ENCODE measurements at places on chromosomes 4 and X. TPM values are rescaled to one million over a fixed set of nuclear protein-coding genes. Genes with fewer than 3 reads are reported as not detected.

SCD5 gene
- 1.9 TPM for total RNA-seq

PPEF2 gene
- total RNA-seq, result not detected

- DNase-seq, result no peak
Observed at GRCh38 chrX:119427024-119427794, 28.1 kb downstream of the SLC25A43 start.

DNA sequence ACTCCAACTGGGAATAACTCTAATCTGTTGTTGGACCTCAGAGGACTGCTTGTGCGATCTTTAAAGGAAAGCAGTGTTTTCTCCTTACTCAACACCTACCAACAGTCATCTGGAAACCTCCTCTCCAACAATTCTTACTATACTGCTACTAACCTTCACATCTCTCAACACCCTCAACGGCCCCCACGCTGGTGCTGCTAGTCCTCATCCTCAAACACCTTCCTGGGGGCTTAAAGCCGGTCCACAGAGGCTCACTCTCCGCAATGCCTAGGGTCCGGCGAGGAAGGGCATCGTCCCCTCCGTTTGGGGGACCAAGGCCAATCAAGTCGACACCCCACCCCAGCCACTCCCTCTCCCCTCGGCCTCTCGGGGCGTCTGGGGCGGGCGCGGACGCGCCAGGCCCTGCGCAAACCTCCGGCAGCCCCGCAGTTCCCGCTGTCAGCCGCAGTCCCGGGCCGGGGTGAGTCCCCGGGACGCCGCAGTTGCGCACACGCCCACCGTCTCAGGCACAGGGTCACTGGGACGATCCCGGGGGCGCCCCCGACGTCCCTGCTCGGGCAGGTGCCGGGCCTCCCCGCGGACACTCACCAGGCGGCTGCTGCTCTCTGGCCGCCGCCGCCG lies 418 bp downstream of the TAB3 start:
- DNase-seq, result peak; percentile 79

- no peak for DNase-seq
Observed at GRCh38 chrX:121782976-121783375, 735.6 kb downstream of the GLUD2 start.

CXCL8 gene
- not detected for total RNA-seq

GRCh38 chrX:110563282-110563681 lies 204.6 kb downstream of the RTL9 start:
- DNase-seq, result no peak

RHOXF1 gene
- not detected for total RNA-seq

GRCh38 chr4:47741200-47741599 lies 96.7 kb downstream of the CORIN start:
- DNase-seq, result no peak

DNA sequence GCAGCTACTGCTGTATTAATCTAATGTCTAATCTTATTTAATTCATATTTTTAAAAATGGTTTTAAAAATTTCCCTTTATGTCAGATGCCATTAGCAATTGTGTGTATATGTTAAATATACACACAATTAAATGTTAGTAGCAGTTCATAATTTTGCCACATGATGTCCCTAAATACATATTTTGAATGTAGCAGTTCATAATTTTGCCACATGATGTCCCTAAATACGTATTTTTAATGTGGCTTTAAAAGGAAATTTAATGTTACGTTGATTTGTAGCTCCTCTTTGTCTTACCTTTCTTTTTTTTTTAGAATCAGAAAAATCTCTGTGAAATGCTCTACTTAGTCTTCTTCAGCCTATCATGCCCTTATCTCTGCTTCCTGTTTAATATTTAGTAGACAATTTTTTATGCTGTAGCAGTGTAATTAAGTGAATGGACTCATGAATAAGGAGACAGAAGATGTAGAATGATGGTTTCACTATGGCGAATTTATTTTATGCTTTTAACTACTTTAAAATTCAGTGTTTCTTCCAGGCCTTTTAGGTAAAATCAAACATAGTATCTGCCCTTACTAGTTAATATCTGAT lies 26.1 kb downstream of the RBM46 start:
- no peak for DNase-seq

DNA sequence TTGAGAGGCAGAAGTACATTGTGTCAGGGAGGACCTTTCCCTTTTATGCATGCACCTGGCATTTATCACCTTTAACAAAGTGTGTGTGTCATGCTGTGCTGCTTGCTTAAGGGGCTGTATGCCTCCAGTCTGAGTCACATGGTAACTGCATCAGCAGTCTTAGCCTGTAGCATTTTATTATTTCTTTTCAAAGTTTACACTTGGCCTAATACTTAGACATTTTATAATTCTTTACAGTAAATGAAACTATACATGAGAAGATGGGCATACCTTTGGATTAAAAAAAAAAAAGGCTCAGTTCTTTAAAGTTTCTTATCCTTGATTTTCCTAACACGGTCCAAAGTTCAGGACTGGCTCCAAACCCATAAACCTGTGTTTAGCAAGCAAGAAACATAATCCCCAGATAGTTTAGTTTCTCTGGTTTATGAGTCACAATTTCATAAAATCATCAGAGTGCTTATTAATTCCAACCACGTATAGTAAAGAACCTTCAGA lies 14.6 kb downstream of the NPNT start:
- no peak for DNase-seq

- DNase-seq, result no peak
Observed at GRCh38 chr4:39846120-39846519, 131.6 kb downstream of the PDS5A start.

DNA sequence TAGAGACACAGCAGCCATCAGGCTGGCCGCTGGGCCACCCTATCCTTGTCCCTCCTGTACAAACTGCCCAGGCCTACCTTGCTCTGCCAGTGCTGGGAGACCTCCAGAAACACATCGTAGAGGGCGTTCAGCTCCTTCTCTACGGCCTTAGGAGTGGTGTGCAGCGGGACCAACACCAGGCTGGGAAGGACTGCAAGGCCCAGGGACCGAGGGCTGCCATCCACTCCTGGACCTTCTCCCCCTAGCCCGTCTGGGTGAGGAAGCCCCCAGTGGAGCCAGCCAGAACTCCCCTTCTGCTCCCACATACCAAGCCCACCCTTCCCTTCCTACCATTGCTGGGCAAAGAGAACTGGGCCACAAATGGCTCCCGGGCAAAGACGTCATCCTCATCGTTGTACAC lies 5.0 kb downstream of the RPL10 start:
- DNase-seq, result no peak

DNA sequence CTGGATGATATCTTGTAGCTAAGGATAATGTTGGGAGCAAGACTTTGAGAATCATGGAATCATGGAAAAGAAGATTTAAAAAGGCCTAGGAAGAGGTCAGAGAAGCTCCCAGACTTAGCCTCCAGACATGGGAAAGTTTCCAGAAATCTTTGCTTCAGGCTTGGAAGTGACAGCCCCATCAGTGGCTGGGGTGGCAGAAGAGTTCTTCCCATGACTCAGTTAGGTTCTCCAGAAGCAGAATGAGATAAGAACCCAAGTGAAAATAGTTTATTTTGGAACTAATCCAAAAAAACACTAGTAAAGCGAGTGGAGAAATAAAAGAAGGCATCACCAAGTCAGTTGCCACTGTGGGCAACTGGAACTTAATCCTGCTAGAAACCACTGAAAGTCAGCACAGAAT lies 506.9 kb downstream of the MID1IP1 start:
- no peak for DNase-seq

GRCh38 chr4:78293821-78294301 lies 236.7 kb downstream of the FRAS1 start:
- DNase-seq, result no peak

- no peak for DNase-seq
Observed at GRCh38 chr4:60128888-60129287, 1071.2 kb upstream of the ADGRL3 start.

ASB12 gene
- total RNA-seq, result not detected

GRCh38 chr4:174613979-174614378 lies 91.7 kb upstream of the HPGD start:
- no peak for DNase-seq

GRID2 gene
- not detected for total RNA-seq

GRCh38 chr4:161929956-161930355 lies 233.8 kb downstream of the FSTL5 start:
- no peak for DNase-seq

- no peak for DNase-seq
Observed at GRCh38 chr4:119093042-119093827, 42.4 kb upstream of the MYOZ2 start.

GRCh38 chr4:76213415-76214176 lies at the start of gene SCARB2:
SCARB2 (minus strand) TSS chr4:76213824; CDS start chr4:76213543, 281 bp downstream.
- DNase-seq, result peak; percentile 89

DNA sequence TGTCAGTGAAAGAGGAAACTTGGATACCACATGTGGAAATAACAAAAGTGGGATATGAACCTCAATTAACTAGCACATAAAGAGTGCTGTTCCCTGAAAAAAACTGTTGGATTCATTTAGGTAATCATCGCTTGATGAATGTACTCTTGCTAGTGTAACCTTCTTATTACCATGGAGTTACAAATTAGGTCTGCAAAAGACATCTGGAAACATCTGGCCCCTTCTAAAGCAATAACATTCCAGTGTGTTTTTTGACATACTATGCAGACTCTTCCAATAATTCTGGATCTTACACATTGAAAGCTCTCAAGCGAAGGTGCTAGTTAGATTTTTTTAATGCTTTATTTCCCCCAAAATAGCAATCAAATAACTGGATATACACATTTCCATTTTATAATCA lies 134.6 kb downstream of the ATP10D start:
- DNase-seq, result no peak

DNA sequence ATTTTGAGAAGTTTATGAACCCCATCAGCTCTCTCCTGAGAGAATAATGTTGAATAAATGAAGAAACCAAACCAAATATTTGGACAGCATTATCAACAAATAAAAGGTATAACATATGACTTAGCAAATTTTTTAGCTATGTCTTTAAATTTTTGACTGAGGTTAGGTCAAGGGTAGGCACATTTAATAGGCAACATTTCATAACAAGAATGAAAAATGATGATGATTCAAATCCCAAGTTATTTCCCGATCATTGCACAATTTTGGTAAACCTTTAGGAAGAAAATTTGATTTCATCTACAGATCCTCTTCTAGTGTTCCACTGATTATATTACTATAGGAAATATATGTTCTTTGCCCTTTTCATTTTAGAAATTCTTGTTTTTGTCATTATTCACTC lies 123.7 kb upstream of the TLR3 start:
- no peak for DNase-seq

SSX1 gene
- not detected for total RNA-seq

GRCh38 chrX:125205918-125206665 lies 113.6 kb upstream of the TEX13C start:
- no peak for DNase-seq

SH3RF1 gene
- total RNA-seq, result 0.82 TPM

GRCh38 chrX:12950851-12951594 lies 23.9 kb upstream of the TMSB4X start:
- DNase-seq, result no peak

CORIN gene
- 0.05 TPM for total RNA-seq

GRCh38 chr4:14879683-14880082 lies 122.6 kb upstream of the CPEB2 start:
- no peak for DNase-seq

F11 gene
- not detected for total RNA-seq

DNA sequence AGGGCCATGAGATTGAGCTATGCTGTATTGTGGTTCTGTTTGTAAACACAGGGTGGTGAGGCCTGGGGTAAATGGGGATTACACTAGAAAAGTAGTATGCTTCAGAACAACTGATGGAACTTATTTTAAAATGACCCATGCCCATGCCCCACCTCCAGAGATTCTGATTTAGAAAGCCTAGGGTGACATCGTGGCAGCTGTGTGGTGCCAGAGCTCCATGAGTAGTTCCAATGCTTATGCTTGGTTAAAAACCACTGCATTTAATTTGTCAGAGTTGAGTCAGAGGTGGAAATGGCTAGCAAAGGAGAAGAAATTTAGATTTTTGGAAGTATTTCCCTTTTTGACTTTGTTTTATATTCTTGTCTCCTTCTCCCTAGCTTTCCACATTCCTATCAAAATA lies 63.4 kb upstream of the PDE5A start:
- DNase-seq, result no peak

- DNase-seq, result no peak
Observed at GRCh38 chrX:11124112-11124511, 13.0 kb downstream of the HCCS start.

- no peak for DNase-seq
Observed at GRCh38 chrX:13808865-13809264, 8.0 kb downstream of the GPM6B start.

NUP54 gene
- 63.6 TPM for total RNA-seq

- DNase-seq, result no peak
Observed at GRCh38 chr4:21410372-21410771, 538.2 kb downstream of the KCNIP4 start.

- DNase-seq, result no peak
Observed at GRCh38 chr4:183437452-183437851, 7.0 kb upstream of the CDKN2AIP start.

DNA sequence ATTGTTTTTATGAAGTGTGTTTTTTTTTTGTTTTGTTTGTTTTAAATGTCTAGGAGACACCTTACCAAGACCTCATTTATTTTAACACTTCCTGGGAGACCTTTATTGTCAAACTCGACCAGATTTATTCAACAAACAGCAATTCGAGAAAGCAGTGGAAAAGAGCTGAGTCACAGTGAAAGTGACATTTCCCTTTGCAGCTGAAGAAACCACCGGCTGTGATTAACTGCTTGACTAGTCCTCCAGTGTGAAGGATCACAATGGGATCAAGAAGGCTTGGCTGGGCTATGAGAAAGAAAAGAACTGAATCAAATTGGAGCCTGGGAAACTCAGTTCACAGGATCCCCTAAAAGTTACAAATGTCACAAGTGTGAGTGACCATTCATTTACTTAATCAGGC lies 11.9 kb upstream of the ADH7 start:
- DNase-seq, result no peak

GRCh38 chr4:30844861-30845582 lies 124.9 kb downstream of the PCDH7 start:
- no peak for DNase-seq

GRCh38 chr4:144647095-144647561 lies 1.2 kb downstream of the HHIP start:
- DNase-seq, result no peak

GRCh38 chr4:147739239-147739823 lies 7.4 kb downstream of the ARHGAP10 start:
- DNase-seq, result no peak

GRCh38 chrX:39848900-39849299 lies 248.9 kb downstream of the BCOR start:
- no peak for DNase-seq

NAA11 gene
- total RNA-seq, result not detected

DNA sequence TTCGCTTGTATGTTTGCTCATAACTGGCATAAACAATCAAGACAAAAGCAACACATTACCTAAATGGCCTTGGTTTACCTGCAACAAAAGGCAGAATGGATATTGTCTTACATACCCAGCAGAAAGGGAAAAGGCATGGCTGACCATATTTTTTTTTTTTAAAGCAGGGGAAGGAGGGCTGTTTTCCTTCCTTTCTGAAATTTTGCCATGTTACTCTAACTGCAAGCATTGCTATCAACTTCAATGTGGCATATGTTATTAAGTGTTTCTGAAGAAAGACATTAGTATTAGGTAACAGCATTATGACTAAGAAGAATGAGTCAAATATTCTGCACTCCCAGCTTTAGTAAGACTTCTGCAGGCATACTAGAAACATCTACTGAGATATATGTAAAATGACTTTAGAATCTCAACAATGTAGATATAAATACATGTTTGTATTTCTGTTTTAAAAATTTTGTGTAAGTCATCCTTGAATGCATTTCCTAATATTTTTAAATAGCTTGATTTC lies 512.6 kb upstream of the FAM241A start:
- no peak for DNase-seq

All from activated naive CD4-positive, alpha-beta T cell treated with anti-CD3 and anti-CD28 coated beads, Interleukin-2, amount 50 U/mL, for 72 hours (primary cell).